Smooth muscle cell of the pulmonary artery (primary cell): ENCODE measurements at places on chromosomes 11 and 22. TPM values are rescaled to one million over a fixed set of nuclear protein-coding genes. Genes with fewer than 3 reads are reported as not detected.

DTX4 gene
- total RNA-seq: 0.79 and 3.8 TPM in 2 replicates

MS4A4A gene
- not detected in 2 replicates for total RNA-seq

ARFGAP3 gene
- total RNA-seq: 72.2 and 87.6 TPM in 2 replicates

RAG1 gene
- total RNA-seq: 0.33 and 0.65 TPM in 2 replicates

MMP8 gene
- 0.07 TPM in 2 replicates for total RNA-seq

CCDC34 gene
- 2.9 and 5.1 TPM in 2 replicates for total RNA-seq

NCAPH2 gene
- total RNA-seq: 19.7 and 19.9 TPM in 2 replicates

MLC1 gene
- total RNA-seq: 0.43 and 3.6 TPM in 2 replicates

TRMT2A gene
- total RNA-seq: 44.6 and 63.3 TPM in 2 replicates

HTR3B gene
- not detected in 2 replicates for total RNA-seq

CD59 gene
- 1,796 and 1,864 TPM in 2 replicates for total RNA-seq

FBLN1 gene
- total RNA-seq: 150 and 215 TPM in 2 replicates

TUBA8 gene
- total RNA-seq: 0.23 and 0.72 TPM in 2 replicates

RASGRP2 gene
- 0.26 and 0.50 TPM in 2 replicates for total RNA-seq

GNG3 gene
- 0.13 TPM in 1 of 2 replicates, not detected in the other for total RNA-seq

ISX gene
- not detected in 2 replicates for total RNA-seq

CDHR5 gene
- total RNA-seq: not detected in 2 replicates

UPK3A gene
- total RNA-seq: not detected in 2 replicates

CDC42EP2 gene
- 15.8 and 19.8 TPM in 2 replicates for total RNA-seq

OR6A2 gene
- total RNA-seq: 0.13 and 0.26 TPM in 2 replicates

UBQLNL gene
- 0.23 and 0.33 TPM in 2 replicates for total RNA-seq
